Left renal pelvis (tissue), 4 donors: ENCODE measurements at places on chromosomes 16 and 17. TPM values are rescaled to one million over a fixed set of nuclear protein-coding genes. Genes with fewer than 3 reads are reported as not detected.

- DNase-seq: no peak
Measured at GRCh38 chr16:66695935-66696668, 441 bp downstream of the CMTM4 start.

DNA sequence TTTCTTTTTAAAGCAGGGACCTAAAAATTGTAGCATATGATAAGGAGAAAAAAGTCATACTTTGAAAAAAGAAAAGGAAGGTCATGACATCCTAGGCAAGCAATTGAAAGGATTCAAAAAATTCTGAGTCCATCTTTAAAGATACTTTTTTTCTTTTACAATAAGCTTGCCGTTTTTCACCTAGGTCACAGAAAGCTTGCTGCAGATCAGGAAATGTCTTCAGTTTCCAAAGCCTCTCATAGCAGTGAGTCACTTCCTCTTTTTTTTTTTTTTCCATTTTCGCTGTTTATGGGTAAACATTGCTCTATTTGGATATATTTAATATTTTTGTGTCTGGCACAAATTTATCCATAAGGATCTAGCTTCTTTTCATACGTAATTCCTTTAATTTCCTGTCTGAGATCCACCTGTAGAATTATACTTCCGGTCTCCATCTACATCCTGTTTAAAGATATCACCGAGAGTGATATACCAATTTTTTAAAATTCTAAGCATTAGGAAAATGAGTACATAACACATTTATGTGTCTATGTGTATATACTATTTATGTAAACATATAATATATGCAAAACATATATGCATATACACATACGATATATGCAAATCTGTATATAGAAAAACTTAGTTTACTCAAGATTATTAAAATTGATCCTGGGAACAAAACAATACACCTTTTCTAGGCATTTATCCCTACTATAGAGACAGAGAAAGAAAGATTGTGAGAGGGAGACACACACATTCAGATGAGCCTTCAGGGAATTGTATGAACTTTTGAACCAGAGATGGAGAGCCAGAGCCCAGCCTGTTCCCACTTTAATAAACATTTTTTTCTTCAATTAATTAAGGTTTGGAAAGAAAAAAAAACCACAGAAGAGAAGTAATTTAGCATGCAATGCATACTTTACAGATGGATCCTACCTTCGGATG lies 134.4 kb downstream of the SKAP1 start:
- no peak for DNase-seq

DNA sequence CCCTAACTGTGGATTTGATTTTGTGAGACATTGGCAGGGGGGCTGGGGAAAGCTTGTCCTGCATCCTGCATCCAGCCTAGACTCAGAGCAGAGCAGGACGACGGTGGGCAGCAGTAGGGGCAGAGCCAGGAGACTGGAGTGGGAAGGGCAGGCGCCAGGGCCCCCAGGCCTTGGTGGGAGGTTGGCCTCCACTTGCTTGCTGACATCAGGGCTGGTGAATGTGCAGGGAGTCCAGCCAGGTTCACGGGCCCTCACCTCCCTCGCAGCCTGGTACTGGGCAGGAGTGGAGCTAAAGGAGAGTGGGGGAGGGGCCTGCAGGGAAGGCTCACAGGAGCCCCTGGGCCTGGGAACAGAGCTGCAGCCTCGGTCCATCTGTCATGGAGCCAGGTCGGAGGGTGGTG lies 2.2 kb upstream of the SMTNL2 start:
- DNase-seq: no peak

- no peak for DNase-seq
Measured at GRCh38 chr17:73196500-73196899, 3.6 kb downstream of the COG1 start.

The CLDN9 gene
- 2.6 TPM for polyA plus RNA-seq

The WSB1 gene
- polyA plus RNA-seq: 196 TPM

The SHISA6 gene
- 3.2 TPM for polyA plus RNA-seq

The C16orf86 gene
- 2.9 TPM for polyA plus RNA-seq

The DRG2 gene
- 29.6 TPM for polyA plus RNA-seq
